PC-9 (cell line): ENCODE measurements at places on chromosomes 5 and 9. TPM values are rescaled to one million over a fixed set of nuclear protein-coding genes. Genes with fewer than 3 reads are reported as not detected.

Gene HMMR
- 83.9 and 94.5 TPM in 2 replicates for total RNA-seq

Gene LCN9
- not detected in 2 replicates for total RNA-seq

Gene LCN1
- not detected in 2 replicates for total RNA-seq

Gene GABRG2
- not detected in 2 replicates for total RNA-seq

DNA sequence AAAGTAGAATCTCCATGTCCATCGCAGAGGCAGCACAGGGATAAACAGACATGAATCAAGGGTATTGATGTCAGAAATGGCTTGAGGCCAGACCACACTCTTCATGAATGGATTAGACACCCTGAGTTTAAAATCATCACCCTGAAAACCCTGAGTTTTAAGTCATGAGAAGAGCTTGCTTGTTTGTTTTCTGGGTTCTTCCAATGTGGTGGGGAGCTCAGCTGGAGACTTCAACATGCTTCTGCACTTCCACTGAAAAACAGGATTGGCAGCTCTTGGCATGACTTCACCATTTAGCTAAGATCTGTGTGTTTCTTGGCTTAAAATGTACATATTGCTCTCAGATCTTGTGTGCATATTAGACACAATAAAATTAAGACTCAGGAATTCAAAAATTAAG lies 9.8 kb downstream of the GCNT4 start:
- DNase-seq = no peak

GRCh38 chr5:76425928-76426804 lies 23.1 kb downstream of the IQGAP2 start:
- DNase-seq = no peak

DNA sequence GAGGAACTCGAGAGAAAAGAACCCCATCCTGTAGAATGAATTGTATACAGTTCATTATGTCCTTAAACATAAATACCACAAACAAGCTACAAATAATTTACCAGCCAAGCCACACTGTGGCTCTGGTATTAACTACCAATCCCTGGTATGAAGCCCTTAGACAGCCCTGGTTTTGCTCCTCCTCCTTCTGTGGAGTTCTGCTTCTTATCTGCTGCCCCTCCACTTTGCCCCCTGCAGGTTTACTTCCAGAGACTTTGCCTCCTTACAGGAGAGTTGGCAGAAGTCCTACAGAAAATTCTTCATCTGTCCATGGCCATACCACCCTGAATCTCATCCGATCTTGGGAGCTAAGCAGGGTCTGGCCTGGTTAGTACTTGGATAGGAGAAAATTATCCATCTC lies 219.8 kb downstream of the ACTL7B start:
- no peak for DNase-seq
